ENCODE measurements at places on chromosomes 12 and 14.

GRCh38 chr12:93748672-93749383 is 71.7 kb downstream of the CRADD start:
- no peak for DNase-seq

DNA sequence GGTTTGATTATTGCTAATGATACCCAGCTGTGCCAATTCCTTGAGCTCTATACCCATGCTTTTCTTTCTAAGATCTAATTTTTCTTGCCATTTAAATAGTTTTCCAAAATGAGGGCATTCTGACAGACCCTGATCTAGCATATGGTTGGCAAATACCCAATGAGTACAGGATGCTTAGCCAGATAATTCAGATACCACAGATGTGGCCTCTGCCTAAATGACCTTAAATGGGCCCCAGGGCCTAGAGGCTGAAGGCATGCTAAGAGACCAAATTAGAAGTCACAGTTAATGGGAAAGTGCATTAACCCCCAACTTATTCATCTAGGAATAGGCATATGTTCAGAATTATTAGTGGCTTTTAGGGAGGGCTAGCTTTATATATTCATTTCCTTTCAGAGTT is 122.3 kb upstream of the CNOT2 start:
- DNase-seq: no peak

DNA sequence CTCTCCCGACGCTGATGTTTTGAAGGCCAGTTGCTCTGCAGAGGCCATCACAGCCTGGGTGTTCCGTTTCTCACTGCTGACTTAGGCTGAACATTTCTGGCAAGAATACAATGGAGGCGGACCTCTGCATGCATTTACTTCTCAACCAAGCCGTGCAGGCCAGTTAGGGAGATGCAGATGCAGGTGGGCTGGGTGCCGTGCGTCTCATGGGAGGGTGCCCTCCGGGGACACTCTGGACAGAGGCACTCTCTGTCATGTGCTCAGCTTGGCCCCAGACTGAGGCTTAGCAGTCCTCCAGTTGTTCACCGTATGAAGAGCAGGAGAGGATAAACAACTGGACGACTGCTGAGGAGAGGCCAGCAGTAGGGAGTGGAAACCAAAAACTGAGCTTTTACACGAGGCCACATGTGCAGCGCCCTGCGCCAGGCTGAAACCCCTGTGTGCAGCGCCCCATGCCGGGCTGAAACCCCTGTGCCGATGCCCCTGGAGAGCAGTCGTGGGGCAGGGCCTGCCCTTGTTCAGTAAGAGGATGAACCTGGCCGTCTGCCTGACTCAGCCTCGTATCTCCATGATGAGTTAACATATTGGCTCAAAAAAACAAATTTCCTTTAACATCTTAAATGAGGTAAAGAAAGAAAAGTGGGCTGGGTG is 32.3 kb downstream of the DDX51 start:
- no peak for DNase-seq

- DNase-seq: no peak
Measured at GRCh38 chr12:47410383-47410782, 295.4 kb downstream of the RPAP3 start.

- DNase-seq: no peak
Measured at GRCh38 chr12:4044101-4044500, 170.9 kb upstream of the PARP11 start.
